ENCODE measurements at places on chromosomes 3 and 15. TPM values are rescaled to one million over a fixed set of nuclear protein-coding genes. Genes with fewer than 3 reads are reported as not detected.

DNA sequence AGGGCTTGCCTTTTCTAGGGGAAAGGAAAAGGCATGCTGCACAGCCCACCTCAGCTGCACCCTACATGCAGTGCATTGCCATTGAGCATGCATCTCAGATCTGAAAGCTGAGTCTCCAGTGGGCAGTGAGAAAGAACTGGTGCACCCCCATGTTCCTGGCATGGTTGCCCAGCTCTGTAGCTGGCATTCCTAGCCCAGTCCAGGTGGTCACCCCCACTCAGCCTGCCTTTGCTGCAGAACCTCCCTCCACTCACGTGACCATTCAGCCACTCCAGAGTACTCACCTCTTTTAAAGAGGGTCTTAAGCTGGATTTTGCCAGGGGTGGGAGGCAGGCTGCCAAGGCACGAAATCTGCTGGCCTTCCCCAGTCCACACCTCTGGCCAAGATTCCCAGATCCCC, 208.6 kb upstream of the TOPAZ1 start:
- no peaks in the 10 kb centered on the region for H3K36me3 ChIP-seq
- H3K4me1 ChIP-seq = peaks cover 5% of the 10 kb centered on the region
- no peak overlapping the region for H3K27ac ChIP-seq
- no peak overlapping the region for H3K4me3 ChIP-seq

- DNase-seq = peak; percentile 2
- H3K27me3 ChIP-seq = no peaks in the 10 kb centered on the region
- H3K4me1 ChIP-seq = no peaks in the 10 kb centered on the region
These were observed 1.2 kb downstream of the PRR20G start for GRCh38 chr3:127286571-127287140.

GRCh38 chr3:83498361-83499016, 1460.3 kb upstream of the CADM2 start:
- no peak for DNase-seq
- no peaks in the 10 kb centered on the region for H3K36me3 ChIP-seq
- H3K4me3 ChIP-seq = no peak overlapping the region
- H3K27ac ChIP-seq = no peak overlapping the region
- no peaks in the 10 kb centered on the region for H3K27me3 ChIP-seq
- H3K4me1 ChIP-seq = no peaks in the 10 kb centered on the region

DNA sequence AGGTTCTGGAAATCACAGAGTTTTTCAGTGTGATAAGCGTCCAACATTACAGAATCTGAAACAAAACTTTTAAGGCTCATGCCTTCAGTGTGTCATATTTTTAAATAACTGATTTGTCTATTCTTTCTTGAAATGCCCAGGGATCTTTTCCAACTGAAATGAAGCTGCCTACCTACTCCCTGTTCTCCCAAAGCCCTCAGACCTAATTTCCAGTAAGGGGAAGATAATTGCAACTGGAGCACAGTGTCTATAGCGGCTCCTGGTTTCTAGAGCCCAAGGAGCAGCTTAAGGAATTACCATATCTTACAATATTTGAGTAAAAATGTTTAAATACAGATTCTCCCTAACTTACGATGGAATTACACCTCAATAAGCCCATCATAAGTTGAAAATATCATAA, 33.0 kb downstream of the LRRC2 start:
- H3K27ac ChIP-seq = no peak overlapping the region
- no peak overlapping the region for H3K4me3 ChIP-seq
- H3K36me3 ChIP-seq = no peaks in the 10 kb centered on the region
- H3K4me1 ChIP-seq = no peaks in the 10 kb centered on the region

- no peaks in the 10 kb centered on the region for H3K27me3 ChIP-seq
- no peak for DNase-seq
- H3K27ac ChIP-seq = no peak overlapping the region
- no peaks in the 10 kb centered on the region for H3K36me3 ChIP-seq
These were observed 131.5 kb downstream of the WNT7A start for GRCh38 chr3:13748276-13748879.

DNA sequence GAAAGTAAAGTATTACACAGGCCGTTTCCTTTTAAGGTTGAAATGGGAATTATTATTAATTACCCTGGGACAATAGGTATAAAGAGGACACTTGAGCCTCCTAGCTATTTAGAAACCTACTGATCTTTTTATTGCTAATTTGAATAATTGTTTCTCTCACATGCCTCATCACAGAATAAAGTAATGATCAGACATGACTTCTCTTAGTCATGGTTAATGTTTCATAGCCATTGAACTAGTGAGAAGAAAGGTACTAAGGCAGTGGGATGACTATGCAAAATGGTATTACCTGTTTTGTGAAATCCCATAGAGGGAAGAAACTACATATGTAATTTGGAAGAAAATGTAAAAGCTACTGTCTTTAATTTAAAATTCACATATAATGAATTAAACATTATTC, 85.6 kb downstream of the EPHA6 start:
- DNase-seq = no peak
- H3K27ac ChIP-seq = no peak overlapping the region
- H3K4me3 ChIP-seq = no peak overlapping the region
- H3K36me3 ChIP-seq = no peaks in the 10 kb centered on the region

DNA sequence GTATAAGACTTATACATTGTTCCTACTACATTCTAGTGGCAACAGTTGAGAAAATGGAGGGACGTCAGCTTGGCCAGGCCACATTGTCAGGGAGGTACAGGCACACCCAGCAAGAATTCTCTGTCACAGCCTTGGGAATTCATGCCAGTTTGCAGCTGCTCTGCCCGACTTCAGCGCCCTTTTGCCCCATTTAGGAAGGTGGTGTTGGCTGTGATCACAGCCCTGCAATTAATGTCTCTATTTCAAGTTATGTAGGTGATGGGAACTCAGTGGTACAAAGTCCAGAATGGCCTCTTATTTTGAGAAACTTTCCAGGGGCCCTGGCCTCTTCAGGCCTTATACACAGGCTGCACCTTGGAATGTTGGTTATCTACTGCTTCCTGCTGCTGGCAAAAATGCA, 26.7 kb downstream of the AMOTL2 start:
- H3K27ac ChIP-seq = no peak overlapping the region
- H3K36me3 ChIP-seq = no peaks in the 10 kb centered on the region
- H3K4me1 ChIP-seq = no peaks in the 10 kb centered on the region
- H3K4me3 ChIP-seq = no peak overlapping the region
- no peak for DNase-seq

DNA sequence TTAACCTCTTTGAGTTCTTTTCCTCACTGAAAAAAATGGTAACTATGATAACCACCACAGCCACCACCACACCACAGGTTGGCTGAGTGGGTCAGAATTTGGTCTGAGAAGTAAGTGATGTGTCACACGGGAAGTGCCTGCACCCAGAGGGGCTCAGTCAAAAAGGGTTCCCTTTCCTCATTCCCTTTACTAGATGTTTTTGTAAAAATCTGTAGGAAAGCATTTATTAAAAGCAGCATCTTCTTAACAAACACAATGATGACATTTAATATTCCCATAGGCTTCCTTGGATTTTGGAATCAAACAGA, 23.2 kb downstream of the CFAP92 start:
- no peak overlapping the region for H3K27ac ChIP-seq
- peaks cover 12% of the 10 kb centered on the region for H3K4me1 ChIP-seq
- no peak overlapping the region for H3K4me3 ChIP-seq
- no peaks in the 10 kb centered on the region for H3K36me3 ChIP-seq
- no peaks in the 10 kb centered on the region for H3K27me3 ChIP-seq

DNA sequence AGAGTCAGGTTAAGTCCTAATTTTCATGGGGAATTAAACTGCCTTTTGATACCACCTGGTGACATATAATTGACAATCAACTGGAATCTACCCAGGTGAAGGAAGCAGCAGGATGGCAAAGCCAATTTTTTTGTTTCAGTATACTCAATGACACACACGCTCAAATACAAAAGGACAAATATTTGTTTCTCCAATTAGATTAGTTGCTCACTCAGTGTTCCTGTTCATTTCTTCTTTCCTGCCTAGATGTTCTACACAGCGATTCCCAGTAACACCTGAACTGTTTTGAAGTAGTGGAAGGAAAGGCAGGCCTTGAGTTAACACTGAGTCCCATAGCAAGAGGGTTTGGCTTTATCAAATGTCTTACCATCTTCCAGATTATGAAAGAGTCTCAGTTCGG, 157.5 kb downstream of the PDZRN3 start:
- H3K4me1 ChIP-seq = peaks cover 22% of the 10 kb centered on the region
- H3K27me3 ChIP-seq = no peaks in the 10 kb centered on the region
- DNase-seq = no peak
- no peaks in the 10 kb centered on the region for H3K36me3 ChIP-seq
- no peak overlapping the region for H3K4me3 ChIP-seq

DNA sequence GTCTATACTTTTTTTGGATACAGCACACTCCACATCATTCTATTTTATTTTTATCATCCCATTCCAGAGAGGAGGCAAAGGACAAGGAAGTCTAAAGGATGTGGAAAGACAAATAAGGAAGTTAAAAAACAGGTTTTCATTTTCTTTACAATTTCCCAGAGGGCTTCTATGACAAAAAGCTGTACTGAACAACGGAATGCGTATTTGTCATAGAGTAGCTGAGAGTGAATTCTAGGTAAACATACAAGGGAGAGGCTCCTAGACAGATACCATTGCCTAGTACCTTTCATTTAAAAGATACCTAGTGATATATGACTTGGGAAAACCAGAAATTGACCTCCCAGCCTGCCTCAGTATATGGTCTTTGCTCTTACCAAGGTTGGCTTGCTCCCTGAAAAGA, 341.7 kb downstream of the FHIT start:
- DNase-seq = no peak
- H3K36me3 ChIP-seq = no peaks in the 10 kb centered on the region
- no peaks in the 10 kb centered on the region for H3K27me3 ChIP-seq
- no peaks in the 10 kb centered on the region for H3K4me1 ChIP-seq
- no peak overlapping the region for H3K4me3 ChIP-seq

DNA sequence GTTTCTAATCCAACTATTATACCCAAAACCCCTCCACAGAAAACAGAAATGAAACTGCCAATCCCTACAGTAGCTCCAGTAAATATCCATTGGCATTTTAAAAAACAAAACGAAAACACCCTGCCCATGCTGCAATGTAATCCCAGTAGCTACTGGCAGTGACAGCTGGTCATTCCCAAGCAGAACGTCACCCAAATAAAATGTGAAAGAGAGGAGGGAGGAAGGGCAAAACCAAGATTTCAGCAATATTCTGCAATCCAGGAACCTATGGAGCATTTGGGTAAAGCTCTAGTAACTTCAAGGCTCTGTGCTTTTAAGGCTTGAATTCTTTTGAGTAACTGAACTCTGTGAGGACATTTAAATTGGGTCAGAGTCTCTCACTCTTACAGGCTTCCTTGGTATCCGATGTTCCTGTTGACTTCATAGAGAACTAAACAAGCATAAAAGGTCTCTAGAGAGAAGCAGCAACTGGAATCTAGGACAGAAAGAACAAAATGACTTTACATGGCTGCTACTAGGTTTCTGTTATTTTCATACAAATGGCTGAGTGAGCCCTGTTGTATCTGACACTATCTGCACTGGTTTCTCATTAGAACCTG, 136.2 kb downstream of the TNIK start:
- no peak for DNase-seq
- H3K27ac ChIP-seq = peak overlapping the region; percentile 47
- H3K4me1 ChIP-seq = peaks cover 34% of the 10 kb centered on the region
- no peaks in the 10 kb centered on the region for H3K36me3 ChIP-seq
- H3K4me3 ChIP-seq = no peak overlapping the region
- H3K27me3 ChIP-seq = no peaks in the 10 kb centered on the region

DNA sequence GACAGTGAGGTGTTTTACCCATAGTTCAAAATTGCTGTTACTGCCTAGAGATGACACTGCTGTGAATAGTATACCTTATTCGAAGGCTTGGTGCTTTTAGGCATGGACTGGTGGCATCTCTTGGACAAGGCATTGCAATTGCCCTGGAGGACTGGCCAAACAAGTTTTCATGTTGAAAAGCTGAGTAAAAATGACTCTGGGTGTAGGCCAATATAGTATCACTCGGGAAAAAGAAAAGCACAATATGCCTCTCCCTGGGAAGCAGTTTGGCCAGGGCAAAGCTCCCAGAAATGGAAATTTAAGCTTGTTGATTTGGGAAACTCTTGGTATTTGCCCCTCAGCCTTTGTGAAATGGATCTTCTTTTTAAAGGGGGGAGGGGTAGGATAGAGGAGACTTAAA, 54.8 kb downstream of the ZNF609 start:
- H3K27ac ChIP-seq = no peak overlapping the region
- H3K36me3 ChIP-seq = no peaks in the 10 kb centered on the region
- no peak for DNase-seq
- H3K27me3 ChIP-seq = no peaks in the 10 kb centered on the region
- peaks cover 7% of the 10 kb centered on the region for H3K4me1 ChIP-seq

The PARP9 gene
- 0.56 TPM for polyA plus RNA-seq

The ZPLD1 gene
- polyA plus RNA-seq = not detected

The POPDC2 gene
- polyA plus RNA-seq = 68.0 TPM

The SEMA7A gene
- polyA plus RNA-seq = 3.3 TPM

The FBXO40 gene
- 10.3 TPM for polyA plus RNA-seq

The ZBBX gene
- 2.5 TPM for polyA plus RNA-seq

The BDH1 gene
- polyA plus RNA-seq = 30.5 TPM

All from cardiac muscle cell (in vitro differentiated cells and primary cell).